ENCODE measurements at places on chromosomes 6 and 20.

DNA sequence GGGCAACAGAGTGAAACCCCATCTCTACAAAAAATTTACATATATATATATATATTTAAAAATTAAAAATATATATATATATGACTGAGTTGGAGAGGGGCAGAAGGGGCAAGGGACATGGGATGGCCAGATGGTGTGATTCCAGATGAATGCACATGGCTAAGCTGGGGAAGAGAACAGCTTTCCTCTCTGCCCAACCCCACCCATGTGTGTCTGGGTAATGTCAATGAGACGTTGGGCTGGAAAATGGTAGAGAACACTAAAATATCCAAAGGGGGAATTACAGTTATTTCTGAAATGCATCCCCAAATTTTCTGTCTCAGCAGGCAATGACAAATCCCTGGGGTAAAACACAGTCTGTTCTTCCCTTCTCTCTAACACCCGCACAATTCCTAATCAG is 31.2 kb upstream of the CCND3 start:
- DNase-seq, result no peak

DNA sequence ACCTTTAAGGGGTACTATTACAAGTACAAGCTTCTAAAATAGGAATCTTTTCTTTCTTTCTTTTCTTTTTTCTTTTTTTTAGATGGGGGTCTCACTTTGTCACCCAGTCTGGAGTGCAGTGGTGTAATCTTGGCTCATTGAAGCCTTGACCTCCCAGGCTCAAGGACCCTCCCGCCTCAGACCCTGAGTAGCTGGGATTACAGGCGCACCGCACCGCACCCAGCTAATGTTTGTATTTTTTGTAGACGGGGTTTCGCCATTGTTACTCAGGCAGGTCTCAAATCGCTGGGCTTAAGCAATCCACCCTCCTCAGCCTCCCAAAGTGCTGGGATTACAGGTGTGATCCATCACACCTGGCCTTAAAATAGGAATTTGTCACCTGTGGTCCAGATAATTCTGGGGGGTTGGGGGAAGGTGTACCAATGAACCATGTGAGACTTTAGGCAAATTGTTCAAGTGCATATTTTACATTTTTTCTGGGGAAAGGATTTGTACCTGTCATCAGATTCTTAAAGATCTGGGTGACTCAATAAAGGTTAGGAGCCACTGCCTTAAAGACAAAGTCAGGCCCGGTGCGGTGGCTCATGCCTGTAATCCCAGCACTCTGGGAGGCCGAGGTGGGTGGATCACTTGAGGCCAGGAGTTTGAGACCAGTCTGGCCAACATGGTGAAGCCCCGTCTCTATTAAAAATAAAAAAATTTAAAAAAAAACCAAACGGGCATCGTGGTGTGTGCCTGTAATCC is 19.7 kb upstream of the SYNJ2 start:
- DNase-seq, result no peak

- DNase-seq, result no peak
These were observed 61.9 kb downstream of the CBFA2T2 start for GRCh38 chr20:33551778-33552177.

DNA sequence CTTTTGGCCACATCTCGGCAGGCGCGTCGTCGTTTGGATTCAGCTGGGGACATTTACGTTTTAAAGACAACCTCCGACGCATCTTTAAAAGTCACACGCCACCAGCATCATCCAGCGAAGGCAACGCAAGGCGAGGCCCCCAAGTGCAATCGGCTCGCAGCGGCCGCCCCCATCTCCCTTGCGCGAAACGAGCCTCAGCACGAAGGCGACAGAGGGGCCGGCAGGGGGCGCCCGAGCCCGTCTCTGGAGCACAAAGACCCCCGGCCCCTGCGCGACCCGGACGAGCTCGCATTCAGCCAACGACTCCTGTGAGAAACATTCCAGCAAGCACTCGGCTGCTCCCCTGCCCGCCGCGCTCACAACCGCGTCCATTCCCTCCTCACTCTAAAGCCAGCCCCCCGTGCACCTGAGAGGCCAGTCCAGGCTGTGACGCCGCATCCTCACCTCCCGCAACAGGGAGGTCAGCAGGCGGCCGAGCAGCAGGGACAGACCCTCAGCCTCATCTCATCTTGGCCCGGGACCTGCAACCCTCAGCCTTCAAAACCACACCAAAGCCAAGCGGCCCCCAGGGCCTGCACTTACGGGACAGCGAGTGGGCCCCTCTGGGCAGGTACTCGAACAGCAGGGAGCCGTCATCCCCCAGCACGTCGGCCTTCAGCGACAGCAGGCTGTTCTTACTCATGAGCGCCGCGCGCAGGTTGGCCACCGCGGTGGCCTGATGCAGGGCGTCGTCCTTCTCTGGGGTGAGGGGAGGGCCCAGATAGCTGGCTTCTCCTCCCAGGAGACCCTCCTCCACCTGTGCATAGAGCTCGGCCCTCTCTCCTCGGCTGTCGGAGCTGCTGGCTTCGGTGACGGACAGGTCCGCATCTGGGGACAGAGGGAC is 35.8 kb downstream of the SLC2A4RG start:
- no peak for DNase-seq

GRCh38 chr6:133353061-133353460 is 111.9 kb downstream of the EYA4 start:
- DNase-seq, result no peak

DNA sequence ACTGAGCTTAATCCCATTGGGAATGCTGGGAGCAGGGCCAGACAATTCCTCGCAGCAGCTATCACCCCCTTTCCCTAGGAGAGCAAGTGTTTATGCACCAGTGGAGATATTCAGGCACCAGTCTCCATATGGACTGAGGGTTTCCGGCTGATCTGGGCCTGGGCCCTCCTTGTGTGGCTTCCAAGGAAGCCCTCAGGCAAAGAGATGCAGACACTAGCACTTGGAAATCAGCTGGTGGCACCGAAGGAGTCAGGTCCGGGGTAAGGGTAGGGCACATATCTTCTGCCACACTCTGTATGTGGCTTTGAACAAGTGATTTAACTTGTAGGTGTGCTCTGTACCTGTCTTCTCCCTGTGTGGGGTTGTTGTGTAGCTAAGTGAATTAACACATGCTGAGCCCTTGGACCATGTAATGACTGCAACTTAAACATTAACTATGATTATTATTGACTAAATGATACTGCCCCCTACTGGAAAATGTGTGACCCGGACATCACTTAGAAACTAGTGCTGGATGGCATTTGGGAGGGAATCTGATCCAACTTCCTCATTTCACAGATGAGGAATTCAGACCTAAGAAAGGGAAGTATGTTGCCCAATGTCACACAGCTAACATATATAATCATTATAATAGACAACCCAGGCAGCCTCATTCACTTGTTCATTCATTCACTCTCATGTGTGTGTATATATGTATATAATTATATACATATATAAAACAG is 19.3 kb upstream of the WFDC2 start:
- DNase-seq, result no peak

- DNase-seq, result no peak
These were observed 15.8 kb upstream of the LRRN4 start for GRCh38 chr20:6069669-6070068.

GRCh38 chr20:45407067-45407745 is 883 bp upstream of the DBNDD2 start:
- no peak for DNase-seq

DNA sequence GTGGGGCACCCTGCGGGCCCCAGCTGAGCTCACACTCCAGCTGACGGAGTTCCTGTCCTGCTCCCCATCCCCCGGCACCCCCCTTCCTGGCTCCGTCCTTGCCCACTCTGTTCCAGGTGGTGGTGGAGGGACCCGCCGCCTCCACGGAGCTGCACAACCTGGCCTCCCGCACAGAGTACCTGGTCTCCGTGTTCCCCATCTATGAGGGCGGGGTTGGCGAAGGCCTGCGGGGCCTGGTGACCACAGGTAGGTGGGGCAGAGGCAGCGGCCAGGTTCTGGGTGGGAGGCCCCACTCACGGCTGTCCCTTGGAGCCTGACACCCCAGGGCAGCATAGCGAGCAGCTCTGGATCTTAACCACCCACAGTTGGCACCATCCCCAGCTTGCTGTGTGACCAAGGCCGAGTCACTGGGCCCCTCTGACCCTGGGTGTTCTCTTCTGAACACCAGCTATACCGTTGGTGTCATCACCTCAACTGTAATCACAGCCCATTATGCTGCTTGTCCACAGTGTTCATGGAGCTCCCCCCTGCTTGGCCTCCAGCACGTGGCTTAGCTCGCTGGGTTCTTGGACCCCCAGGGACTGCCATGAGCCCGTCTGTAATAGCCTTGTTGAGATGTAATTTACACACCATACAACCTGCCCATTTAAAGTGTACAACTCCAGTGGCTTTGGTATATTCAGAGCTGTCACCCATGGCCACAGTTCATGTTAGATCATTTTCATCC is 17.4 kb downstream of the COL20A1 start:
- DNase-seq, result no peak

- DNase-seq, result no peak
These were observed 19.7 kb downstream of the NINL start for GRCh38 chr20:25565578-25566157.

- DNase-seq, result no peak
These were observed 1.1 kb upstream of the BHLHE23 start for GRCh38 chr20:63007646-63008488.

- DNase-seq, result no peak
These were observed 14.7 kb downstream of the FKBP1A start for GRCh38 chr20:1377984-1378734.

DNA sequence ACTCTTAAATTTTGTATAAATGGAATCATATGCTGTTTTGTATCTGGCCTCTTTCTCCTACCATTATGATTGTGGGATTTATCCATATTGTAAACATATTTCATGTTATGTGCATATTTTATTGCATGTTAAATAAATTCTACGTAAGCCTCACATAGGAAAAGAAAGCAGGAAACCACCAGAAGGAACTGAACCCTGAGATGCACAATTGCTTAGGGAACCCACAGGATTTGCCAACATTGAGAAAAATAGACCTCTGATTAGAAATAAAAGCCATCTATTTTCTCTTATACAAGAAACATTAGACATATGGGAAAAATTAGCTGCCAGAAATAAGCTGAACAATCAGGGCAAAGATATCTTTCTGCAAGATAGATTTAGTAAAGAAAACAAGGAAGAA is 111.2 kb upstream of the CARMIL1 start:
- no peak for DNase-seq

- no peak for DNase-seq
These were observed 27.9 kb upstream of the MAP3K4 start for GRCh38 chr6:160963651-160964050.

GRCh38 chr20:4130404-4131189 is 115.2 kb upstream of the RNF24 start:
- peak; percentile 43 for DNase-seq

- DNase-seq, result no peak
These were observed 349.3 kb downstream of the FARS2 start for GRCh38 chr6:5610640-5611039.

GRCh38 chr6:166776571-166776970 is 149.5 kb upstream of the RPS6KA2 start:
- DNase-seq, result no peak

- no peak for DNase-seq
These were observed 11.7 kb downstream of the SLC13A3 start for GRCh38 chr20:46639587-46639986.

- DNase-seq, result no peak
These were observed 93.5 kb upstream of the MLN start for GRCh38 chr6:33897189-33897780.

GRCh38 chr6:152775428-152775827 is 24.8 kb downstream of the VIP start:
- DNase-seq, result no peak

DNA sequence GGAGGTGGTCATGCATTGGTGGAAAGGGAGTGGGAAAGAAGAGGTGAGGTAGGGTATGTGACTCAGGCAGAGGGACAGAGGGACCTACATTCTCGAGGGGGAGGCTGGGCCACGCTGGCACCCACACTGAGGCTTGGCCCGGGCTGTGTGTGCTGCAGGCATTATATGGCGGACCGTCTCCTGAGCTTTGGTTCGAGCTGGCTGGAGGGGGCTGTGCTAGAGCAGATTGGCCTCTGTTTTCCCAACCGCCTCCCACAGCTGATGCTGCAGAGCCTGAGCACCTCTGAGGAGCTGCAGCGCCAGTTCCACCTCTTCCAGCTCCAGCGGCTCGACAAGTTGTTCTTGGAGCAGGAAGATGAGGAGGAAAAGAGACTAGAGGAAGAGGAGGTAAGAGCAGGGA is 23.4 kb downstream of the DNPH1 start:
- no peak for DNase-seq

GRCh38 chr20:61112515-61112914 is 139.5 kb upstream of the CDH4 start:
- no peak for DNase-seq

DNA sequence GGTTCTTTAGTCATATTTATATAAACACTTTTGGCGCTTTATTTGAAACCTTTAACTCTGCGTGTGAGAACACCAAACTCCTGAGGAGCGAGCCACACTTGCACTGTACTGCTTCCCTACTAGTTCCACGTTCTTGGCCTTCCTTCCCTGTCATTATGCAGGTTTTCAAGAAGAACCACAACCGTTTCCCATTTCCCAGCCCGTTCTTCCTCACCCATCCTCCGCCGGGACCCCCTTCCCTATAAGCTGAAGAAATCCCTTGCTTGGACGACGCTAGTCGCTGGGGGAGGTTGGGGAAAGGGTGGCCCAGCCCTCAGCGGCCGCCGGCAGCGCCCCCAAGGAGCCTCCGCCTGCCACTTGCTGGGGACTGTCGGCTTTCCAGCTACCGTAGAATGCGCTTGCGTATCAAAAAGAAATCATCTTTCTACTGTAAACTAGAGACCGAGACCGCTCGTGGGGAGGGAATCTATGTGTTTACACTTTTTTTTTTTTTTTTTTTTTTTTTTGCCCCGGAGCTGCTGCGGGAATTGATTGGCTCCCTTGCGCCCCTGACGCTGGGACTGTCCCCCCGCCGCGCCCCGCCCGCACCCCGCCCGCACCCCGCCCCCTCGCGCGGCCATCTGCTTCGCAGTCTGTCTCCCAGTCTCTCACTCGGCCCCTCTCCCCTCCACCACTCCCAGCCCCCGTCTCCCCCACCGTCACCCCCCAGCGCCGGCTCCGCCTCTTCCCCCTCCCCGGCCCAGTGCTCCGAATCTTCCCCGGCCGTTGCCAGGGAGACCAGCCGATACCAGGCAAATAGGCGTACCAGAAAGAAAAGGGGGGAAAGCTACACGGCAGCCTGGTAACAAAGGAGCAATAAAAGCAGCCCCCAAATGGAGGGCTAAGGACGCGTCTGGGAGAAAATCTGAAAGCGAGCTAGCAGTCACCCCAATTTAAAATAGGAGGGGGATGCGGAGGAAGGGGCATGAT is 2.3 kb upstream of the MARCKS start:
- DNase-seq, result no peak

- DNase-seq, result no peak
These were observed 31.7 kb downstream of the SLC35A1 start for GRCh38 chr6:87504441-87504840.
